ENCODE measurements at places on chromosomes 6 and 20.

DNA sequence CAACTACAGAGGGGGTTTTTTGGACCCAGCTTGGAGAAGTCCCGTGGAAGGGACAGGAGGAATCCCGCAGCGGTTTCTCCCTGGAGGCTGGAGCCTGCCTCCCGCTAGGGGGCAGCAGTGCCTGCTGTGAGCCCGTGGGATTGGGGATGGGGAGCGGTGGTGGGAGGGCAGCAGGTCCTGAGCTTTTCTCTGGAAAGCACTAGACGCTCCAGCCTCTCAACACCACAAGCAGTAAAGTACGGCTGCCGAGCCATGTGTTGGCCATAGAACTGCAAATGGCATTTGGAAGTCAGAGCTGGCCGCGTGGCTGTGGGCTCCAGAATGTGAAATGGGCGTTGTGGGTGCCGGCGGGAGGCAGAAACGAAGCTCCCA is 47.8 kb downstream of the GMPR start:
- DNase-seq, result no peak

GRCh38 chr6:15430186-15430585 is 184.3 kb downstream of the JARID2 start:
- no peak for DNase-seq

DNA sequence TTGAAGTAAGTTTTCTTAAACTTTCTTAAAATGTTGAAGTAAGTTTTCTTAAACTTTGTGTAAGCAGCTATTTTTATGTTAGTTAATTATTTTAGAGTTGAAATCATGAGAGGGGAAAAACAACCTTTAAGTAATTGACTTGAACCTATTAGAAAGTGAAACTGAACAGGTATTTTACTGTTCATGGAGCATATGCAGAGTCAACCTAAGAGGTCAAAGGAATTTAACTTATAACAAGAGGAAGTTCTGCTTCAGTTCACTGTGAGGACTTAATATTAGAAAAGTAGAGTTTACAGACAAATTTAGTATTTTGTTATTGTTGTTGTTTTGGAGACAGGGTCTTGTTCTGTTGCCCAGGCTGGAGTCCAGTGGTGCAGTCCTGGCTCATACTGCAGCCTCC is 38.0 kb downstream of the CDYL start:
- DNase-seq, result no peak

DNA sequence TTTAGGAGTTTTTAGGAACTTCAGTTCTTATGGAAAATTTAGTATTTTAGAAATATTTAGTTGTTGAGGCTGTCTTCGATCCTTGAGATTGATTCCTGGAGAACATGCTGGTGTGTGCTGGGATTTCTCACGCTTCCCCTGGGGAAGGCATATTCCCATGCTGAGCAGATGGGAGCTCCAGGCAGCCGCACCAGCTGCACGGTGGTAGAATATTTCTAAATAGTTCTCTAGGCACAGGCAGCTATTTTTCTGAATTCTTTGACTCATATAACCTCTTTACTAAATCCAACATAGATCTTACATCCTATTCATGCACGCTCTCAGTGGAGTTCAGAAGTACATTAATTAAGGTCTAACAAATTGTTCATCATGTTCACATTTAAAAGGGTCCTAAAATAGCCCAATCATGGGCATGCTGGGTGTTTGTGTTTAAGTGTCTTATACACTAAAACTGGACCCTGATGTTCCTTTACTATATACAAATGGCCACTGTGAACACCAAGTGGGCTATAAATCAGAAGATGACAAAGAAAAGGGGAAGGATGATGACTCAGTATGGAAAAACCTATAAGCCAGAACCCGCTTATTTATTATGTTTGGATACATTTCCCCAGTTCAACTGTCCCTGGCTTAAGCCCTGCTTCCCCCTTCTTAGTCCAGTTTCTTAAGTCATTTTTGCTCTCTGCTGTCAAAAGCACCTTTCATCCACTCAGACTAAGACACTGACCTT is 138.5 kb downstream of the UST start:
- peak; percentile 68 for DNase-seq

DNA sequence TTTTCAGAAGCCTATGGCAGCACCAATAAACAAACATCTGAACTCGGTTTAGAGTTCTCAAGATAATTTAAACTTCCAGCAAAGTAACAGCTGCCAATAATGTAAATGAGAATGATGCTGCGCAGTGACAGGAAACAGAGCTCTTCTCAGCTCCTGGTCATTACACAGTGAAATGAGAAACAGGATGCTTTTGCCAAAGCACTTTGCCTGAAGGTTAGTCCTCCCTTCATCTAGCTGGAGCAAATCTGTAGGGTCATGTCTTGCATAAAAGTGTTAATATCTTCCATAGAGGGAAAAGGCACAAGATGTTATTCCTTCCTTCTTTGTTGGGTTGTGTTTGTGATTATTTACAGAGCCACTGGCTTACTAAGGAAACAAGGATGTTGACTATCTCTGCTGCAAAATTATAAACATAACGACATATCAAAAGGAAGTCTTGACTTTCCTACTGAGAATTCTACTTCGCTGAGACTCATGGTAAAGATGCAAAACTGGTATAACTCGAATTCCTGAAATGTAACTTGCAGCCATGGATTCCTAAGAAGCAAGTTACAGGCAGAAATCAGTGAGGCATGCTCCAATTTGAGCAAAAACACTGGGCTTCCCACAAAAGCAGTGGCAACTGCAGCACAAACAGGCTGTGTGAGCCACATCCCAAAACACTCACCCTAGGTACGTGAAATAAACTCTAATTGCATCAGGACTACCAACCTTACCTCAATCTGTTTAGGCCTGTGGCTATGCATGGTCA is 102.5 kb upstream of the BEND6 start:
- DNase-seq, result no peak

GRCh38 chr6:112180095-112180820 is 74.1 kb downstream of the LAMA4 start:
- peak; percentile 70 for DNase-seq
